ENCODE measurements at places on chromosomes 16 and 17. TPM values are rescaled to one million over a fixed set of nuclear protein-coding genes. Genes with fewer than 3 reads are reported as not detected.

BEAN1 gene
- not detected for total RNA-seq

PRDM7 gene
- not detected for total RNA-seq

KCNG4 gene
- total RNA-seq, result not detected

KANSL1 gene
- total RNA-seq, result 52.8 TPM

RPS15A gene
- 1,542 TPM for total RNA-seq

TSPAN10 gene
- 1.3 TPM for total RNA-seq

GP1BA gene
- not detected for total RNA-seq

PRSS27 gene
- total RNA-seq, result 0.19 TPM

TERB1 gene
- total RNA-seq, result 0.06 TPM

SOX8 gene
- total RNA-seq, result 0.16 TPM

MGRN1 gene
- 40.2 TPM for total RNA-seq

VKORC1 gene
- total RNA-seq, result 59.1 TPM

DRC3 gene
- 0.49 TPM for total RNA-seq

ERAL1 gene
- total RNA-seq, result 16.4 TPM

NPIPB2 gene
- 11.3 TPM for total RNA-seq

RBFOX1 gene
- total RNA-seq, result not detected

HOXB8 gene
- total RNA-seq, result 4.9 TPM

CACNG1 gene
- total RNA-seq, result not detected

TNFSF12 gene
- 17.1 TPM for total RNA-seq

PPM1E gene
- 0.06 TPM for total RNA-seq

KRTAP2-1 gene
- not detected for total RNA-seq

Measured in bladder microvascular endothelial cell (primary cell).